ENCODE measurements at places on chromosomes 5 and 9.

- H3K36me3 ChIP-seq: no peaks in the 10 kb centered on the region
- H3K27me3 ChIP-seq: no peaks in the 10 kb centered on the region
- H3K27ac ChIP-seq: no peak overlapping the region
These were observed 170.1 kb upstream of the TARS1 start for GRCh38 chr5:33270671-33271070.

- peaks cover 32% of the 10 kb centered on the region for H3K4me1 ChIP-seq
- peaks cover 10% of the 10 kb centered on the region for H3K36me3 ChIP-seq
- H3K4me3 ChIP-seq: peak overlapping the region; percentile 51
These were observed 42.8 kb upstream of the STXBP1 start for GRCh38 chr9:127568971-127569885.

- DNase-seq: no peak
- H3K27me3 ChIP-seq: no peaks in the 10 kb centered on the region
- no peak overlapping the region for H3K27ac ChIP-seq
- H3K36me3 ChIP-seq: no peaks in the 10 kb centered on the region
- no peak overlapping the region for H3K4me3 ChIP-seq
- no peaks in the 10 kb centered on the region for H3K4me1 ChIP-seq
These were observed 37.2 kb downstream of the PDE4D start for GRCh38 chr5:59856358-59856757.

DNA sequence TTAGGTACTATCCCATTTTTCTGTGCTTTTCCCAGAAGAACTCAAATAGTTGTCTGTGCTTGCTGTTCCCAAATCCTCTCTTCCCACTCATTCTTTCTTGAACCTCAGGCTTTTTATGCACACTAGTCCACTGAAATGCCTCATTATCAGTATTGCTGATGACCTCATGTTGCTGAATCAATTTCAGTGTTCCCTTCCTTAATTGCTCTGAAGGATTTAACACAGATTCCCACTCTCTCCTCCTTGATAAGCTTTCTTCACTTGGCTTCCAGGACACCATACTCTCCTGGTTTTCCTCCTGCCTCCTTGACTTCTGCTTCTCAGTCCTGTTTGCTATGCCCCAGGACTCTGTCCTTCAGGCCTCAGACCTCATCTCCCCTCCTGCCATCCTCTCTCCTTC is 298.5 kb downstream of the ARHGAP26 start:
- no peak for DNase-seq
- no peaks in the 10 kb centered on the region for H3K36me3 ChIP-seq
- H3K27me3 ChIP-seq: no peaks in the 10 kb centered on the region
- no peak overlapping the region for H3K4me3 ChIP-seq
- no peak overlapping the region for H3K27ac ChIP-seq

GRCh38 chr9:136759436-136760325 is 1.6 kb upstream of the LCN8 start:
- no peak overlapping the region for H3K27ac ChIP-seq
- DNase-seq: no peak
- no peaks in the 10 kb centered on the region for H3K36me3 ChIP-seq
- no peaks in the 10 kb centered on the region for H3K4me1 ChIP-seq
- no peaks in the 10 kb centered on the region for H3K27me3 ChIP-seq
- no peak overlapping the region for H3K4me3 ChIP-seq

- no peak for DNase-seq
- H3K27me3 ChIP-seq: peaks cover 4% of the 10 kb centered on the region
- no peaks in the 10 kb centered on the region for H3K4me1 ChIP-seq
- H3K36me3 ChIP-seq: no peaks in the 10 kb centered on the region
These were observed 30.0 kb upstream of the TBC1D2 start for GRCh38 chr9:98285446-98285845.

GRCh38 chr9:1271367-1271766 is 221.2 kb downstream of the DMRT2 start:
- H3K27me3 ChIP-seq: no peaks in the 10 kb centered on the region
- no peaks in the 10 kb centered on the region for H3K36me3 ChIP-seq
- no peak overlapping the region for H3K27ac ChIP-seq
- H3K4me3 ChIP-seq: no peak overlapping the region
- no peak for DNase-seq

GRCh38 chr5:62273687-62274086 is 32.3 kb upstream of the KIF2A start:
- no peak for DNase-seq
- no peaks in the 10 kb centered on the region for H3K27me3 ChIP-seq
- H3K36me3 ChIP-seq: no peaks in the 10 kb centered on the region
- H3K4me3 ChIP-seq: no peak overlapping the region

GRCh38 chr9:79911724-79912123 is 340.0 kb downstream of the TLE4 start:
- no peaks in the 10 kb centered on the region for H3K27me3 ChIP-seq
- no peaks in the 10 kb centered on the region for H3K4me1 ChIP-seq
- DNase-seq: no peak

- no peaks in the 10 kb centered on the region for H3K36me3 ChIP-seq
- peak overlapping the region; percentile 86 for H3K27ac ChIP-seq
These were observed 51.2 kb downstream of the SLC1A3 start for GRCh38 chr5:36657563-36657995.

- no peaks in the 10 kb centered on the region for H3K27me3 ChIP-seq
- no peak overlapping the region for H3K4me3 ChIP-seq
- no peaks in the 10 kb centered on the region for H3K4me1 ChIP-seq
- DNase-seq: no peak
- no peaks in the 10 kb centered on the region for H3K36me3 ChIP-seq
- H3K27ac ChIP-seq: no peak overlapping the region
These were observed 846.6 kb downstream of the NR2F1-AS1 start for GRCh38 chr5:92734211-92734940.

GRCh38 chr5:154394307-154394706 is 51.5 kb upstream of the SAP30L start:
- H3K27ac ChIP-seq: no peak overlapping the region
- H3K4me3 ChIP-seq: no peak overlapping the region
- DNase-seq: no peak
- no peaks in the 10 kb centered on the region for H3K36me3 ChIP-seq
- H3K27me3 ChIP-seq: no peaks in the 10 kb centered on the region

DNA sequence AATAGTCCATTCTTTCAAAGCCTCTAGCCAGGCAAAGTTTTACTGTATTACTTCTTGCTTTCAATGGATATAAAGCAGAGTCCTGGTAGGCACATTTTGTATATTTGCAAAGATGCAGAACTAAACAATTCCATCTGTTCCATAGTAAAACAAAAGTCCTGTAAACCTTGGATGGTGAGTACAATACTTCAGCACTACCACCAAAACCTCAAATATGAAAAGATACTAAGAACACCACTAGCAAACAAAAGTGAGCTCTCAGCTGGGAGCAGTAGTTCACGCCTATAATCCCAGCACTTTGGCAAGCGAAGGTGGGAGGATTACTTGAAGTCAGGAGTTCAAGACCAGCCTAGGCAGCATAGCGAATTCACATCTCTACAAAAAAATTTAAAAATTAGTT is 195.0 kb downstream of the MSX2 start:
- no peak overlapping the region for H3K4me3 ChIP-seq
- no peaks in the 10 kb centered on the region for H3K4me1 ChIP-seq

- no peak overlapping the region for H3K4me3 ChIP-seq
- no peaks in the 10 kb centered on the region for H3K36me3 ChIP-seq
- peaks cover 26% of the 10 kb centered on the region for H3K4me1 ChIP-seq
- DNase-seq: no peak
- no peak overlapping the region for H3K27ac ChIP-seq
These were observed 3.9 kb downstream of the SEPTIN8 start for GRCh38 chr5:132773114-132773513.

- H3K4me3 ChIP-seq: no peak overlapping the region
- DNase-seq: peak; percentile 87
- no peaks in the 10 kb centered on the region for H3K4me1 ChIP-seq
These were observed 267.5 kb downstream of the ENC1 start for GRCh38 chr5:74373076-74373475.

Data from fibroblast of lung (primary cell).